Left ventricle myocardium inferior (tissue), 1 donor: ENCODE measurements at places on chromosomes 6 and 20.

DNA sequence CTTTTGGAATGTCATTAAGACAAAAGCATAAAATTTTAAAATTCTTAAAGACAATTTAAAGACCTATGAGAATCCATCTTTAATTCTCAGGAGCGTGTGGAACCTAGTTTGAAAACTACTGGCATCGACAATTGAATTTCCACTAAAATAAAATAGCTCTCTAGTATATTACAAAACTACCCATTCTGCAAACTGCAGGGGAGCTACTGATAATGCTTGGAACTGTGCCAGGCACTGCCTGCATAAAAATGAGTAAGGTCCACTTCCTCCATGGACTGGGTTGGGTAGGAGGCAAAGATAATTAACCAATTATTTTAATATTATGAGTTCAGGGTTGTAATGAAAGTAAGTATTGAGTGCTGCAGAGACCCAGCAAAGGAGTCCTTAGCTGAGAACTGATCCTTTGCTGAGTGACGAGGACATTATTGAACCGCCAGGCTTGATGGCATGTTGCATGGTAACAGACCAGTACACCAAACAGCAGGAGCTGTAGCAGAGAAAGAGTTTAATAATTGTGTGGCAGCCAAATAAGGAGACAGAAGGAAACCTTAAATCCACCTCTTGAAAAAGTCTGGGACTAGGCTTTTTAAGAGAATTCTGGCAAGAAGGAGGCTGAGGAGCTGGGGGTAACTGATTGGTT lies 261.3 kb downstream of the ESR1 start:
- no peaks in the 10 kb centered on the region for H3K36me3 ChIP-seq
- no peak overlapping the region for H3K27ac ChIP-seq
- no peaks in the 10 kb centered on the region for H3K27me3 ChIP-seq
- peaks cover 37% of the 10 kb centered on the region for H3K4me1 ChIP-seq
- no peak for DNase-seq
- no peak overlapping the region for H3K4me3 ChIP-seq

GRCh38 chr6:35024551-35025054 lies 116.5 kb downstream of the TCP11 start:
- H3K27me3 ChIP-seq, result no peaks in the 10 kb centered on the region
- peaks cover 100% of the 10 kb centered on the region for H3K4me1 ChIP-seq
- peak; percentile 58 for DNase-seq
- peak overlapping the region; percentile 35 for H3K4me3 ChIP-seq
- peak overlapping the region; percentile 96 for H3K27ac ChIP-seq
- peaks cover 20% of the 10 kb centered on the region for H3K36me3 ChIP-seq

- DNase-seq, result no peak
- peaks cover 10% of the 10 kb centered on the region for H3K36me3 ChIP-seq
- H3K4me3 ChIP-seq, result no peak overlapping the region
- H3K27ac ChIP-seq, result no peak overlapping the region
Measured at GRCh38 chr6:36793913-36794712, 45.1 kb downstream of the CPNE5 start.

DNA sequence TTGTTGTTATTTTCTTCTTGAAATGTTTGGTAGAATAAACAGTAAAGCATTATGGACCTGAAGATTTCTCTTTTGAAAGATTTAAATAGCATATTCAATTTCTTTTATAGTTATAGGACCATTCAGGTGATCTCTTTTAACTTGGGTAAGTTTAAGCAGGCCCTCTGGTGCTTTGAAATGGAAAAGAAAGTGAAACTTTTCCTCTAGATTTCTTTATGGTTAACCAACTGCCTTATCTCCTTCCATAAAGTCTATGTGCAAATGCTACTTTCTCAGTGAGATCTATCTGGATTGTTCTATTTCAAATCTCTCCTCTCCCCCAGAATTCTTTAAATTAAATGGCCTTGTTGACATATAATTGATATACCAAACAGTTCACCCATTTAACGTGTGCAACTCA lies 54.0 kb downstream of the PHACTR2 start:
- H3K4me1 ChIP-seq, result peaks cover 52% of the 10 kb centered on the region
- H3K27ac ChIP-seq, result no peak overlapping the region
- peaks cover 4% of the 10 kb centered on the region for H3K36me3 ChIP-seq
- H3K4me3 ChIP-seq, result no peak overlapping the region

- peaks cover 15% of the 10 kb centered on the region for H3K4me1 ChIP-seq
- H3K4me3 ChIP-seq, result peak overlapping the region; percentile 3
- peak overlapping the region; percentile 50 for H3K27ac ChIP-seq
- no peaks in the 10 kb centered on the region for H3K27me3 ChIP-seq
Measured at GRCh38 chr6:52304983-52305390, 20.4 kb upstream of the MCM3 start.

- H3K4me1 ChIP-seq, result no peaks in the 10 kb centered on the region
- no peak overlapping the region for H3K27ac ChIP-seq
- H3K4me3 ChIP-seq, result no peak overlapping the region
- H3K36me3 ChIP-seq, result no peaks in the 10 kb centered on the region
Measured at GRCh38 chr20:61833807-61834610, 231.7 kb downstream of the TAF4 start.

DNA sequence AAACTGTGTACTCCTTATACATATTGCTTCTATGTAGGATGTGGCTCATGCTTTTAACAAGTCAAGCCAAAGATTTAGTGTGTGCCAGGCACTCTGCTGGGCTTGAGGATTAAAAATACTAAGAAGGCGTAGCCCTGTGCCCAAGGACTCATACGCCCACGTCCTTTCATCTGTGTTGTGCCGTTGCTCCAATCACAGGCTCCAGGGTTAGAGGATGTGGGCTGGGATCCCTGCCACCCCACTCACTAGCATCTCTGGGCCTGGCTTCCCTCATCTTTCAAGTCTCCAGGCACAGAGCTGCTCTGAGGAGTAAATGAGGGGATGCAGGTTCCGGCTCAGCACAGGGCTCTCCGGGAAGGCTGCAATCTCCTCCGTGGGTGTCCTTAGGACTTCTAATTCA lies 214.2 kb downstream of the SYNDIG1 start:
- H3K36me3 ChIP-seq, result no peaks in the 10 kb centered on the region
- no peak overlapping the region for H3K27ac ChIP-seq
- no peaks in the 10 kb centered on the region for H3K27me3 ChIP-seq
- H3K4me1 ChIP-seq, result no peaks in the 10 kb centered on the region
- DNase-seq, result no peak

DNA sequence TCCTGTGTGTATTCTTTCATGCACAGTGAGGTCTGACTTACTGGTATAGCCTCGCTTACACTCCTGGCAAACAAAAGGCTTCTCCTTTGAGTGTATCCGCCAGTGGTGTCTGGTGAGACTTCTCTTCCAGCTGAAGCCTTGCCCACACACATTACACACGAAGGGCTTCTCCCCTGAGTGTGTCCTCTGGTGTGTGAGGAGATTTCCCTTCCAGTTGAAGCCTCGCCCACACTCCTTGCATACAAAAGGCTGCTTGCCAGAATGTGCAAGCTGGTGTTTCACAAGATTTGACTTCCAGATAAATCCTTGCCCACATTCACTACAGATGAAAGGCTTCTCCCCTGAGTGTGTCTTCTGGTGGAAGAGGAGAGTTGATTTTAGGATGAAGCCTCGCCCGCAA lies 21.5 kb downstream of the ZNF337 start:
- H3K4me3 ChIP-seq, result no peak overlapping the region
- no peaks in the 10 kb centered on the region for H3K27me3 ChIP-seq
- DNase-seq, result no peak
- H3K27ac ChIP-seq, result no peak overlapping the region

DNA sequence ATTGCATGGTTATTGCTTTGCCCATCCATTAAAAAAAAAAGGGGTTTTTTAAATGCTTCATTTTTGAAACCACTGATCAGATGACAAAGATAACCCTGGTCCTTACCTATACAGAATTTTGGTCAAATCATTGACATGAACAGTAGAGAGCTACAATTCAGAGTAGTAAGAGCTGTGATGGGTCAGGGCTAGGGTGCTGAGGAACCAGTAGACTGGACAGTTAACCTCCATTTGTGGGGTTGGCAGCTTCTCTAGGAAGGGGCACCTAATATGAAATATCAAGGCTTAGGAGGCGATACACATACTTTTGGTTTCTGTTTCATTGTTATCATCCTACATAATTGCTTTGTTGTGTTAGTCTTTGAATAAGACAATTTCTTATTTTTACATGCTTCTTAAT lies 55.1 kb downstream of the ORC3 start:
- H3K4me1 ChIP-seq, result peaks cover 5% of the 10 kb centered on the region
- no peak overlapping the region for H3K27ac ChIP-seq
- DNase-seq, result no peak
- H3K4me3 ChIP-seq, result peak overlapping the region; percentile 23
